Activated CD8-positive, alpha-beta T cell treated with anti-CD3 and anti-CD28 coated beads for 36 hours (primary cell): ENCODE measurements at places on chromosomes 6 and 20. TPM values are rescaled to one million over a fixed set of nuclear protein-coding genes. Genes with fewer than 3 reads are reported as not detected.

GGTLC1 gene
- not detected for total RNA-seq

SH3BGRL2 gene
- 0.70 TPM for total RNA-seq

DNA sequence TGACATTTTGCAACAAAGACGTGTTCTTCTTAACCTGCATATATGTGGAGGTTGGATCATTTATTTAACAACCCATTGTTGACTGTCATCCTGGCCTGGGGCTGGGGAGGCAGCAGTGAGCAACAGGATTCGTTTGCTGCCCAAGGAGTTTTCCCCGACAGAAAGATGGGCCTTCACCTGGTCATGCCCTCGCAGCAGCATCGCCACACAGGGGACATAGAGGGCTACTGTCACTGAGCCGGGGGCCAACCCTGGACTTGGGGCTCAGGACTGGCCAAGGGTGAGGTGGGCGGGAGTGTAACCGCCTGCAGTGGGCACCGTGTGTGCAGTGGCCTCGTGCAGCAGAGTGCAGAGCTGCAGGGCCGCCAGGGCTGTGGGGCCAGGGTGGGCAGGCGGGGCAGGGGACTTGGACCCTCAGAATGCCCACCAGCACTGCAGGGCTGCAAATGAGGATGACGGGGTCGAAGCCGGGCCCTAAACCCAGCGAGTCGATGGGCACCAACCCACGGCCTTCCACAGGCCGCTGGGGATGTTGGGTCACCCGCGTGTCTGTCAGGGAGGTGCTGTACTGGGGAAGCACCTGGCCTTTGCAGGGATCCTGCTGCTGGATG lies 11.8 kb downstream of the DUSP22 start:
- H3K27ac ChIP-seq, result no peak overlapping the region
- H3K4me3 ChIP-seq, result no peak overlapping the region
- no peaks in the 10 kb centered on the region for H3K4me1 ChIP-seq
- no peaks in the 10 kb centered on the region for H3K27me3 ChIP-seq
- H3K36me3 ChIP-seq, result peaks cover 9% of the 10 kb centered on the region
- no peak for DNase-seq

- H3K27me3 ChIP-seq, result no peaks in the 10 kb centered on the region
- DNase-seq, result peak; percentile 33
- peaks cover 19% of the 10 kb centered on the region for H3K4me1 ChIP-seq
- H3K27ac ChIP-seq, result peak overlapping the region; percentile 47
Measured at GRCh38 chr6:24788031-24788665, 10.6 kb downstream of the ARMH2 start.

RPL7L1 gene
- 137 TPM for total RNA-seq

APOM gene
- 4.4 TPM for total RNA-seq

DNA sequence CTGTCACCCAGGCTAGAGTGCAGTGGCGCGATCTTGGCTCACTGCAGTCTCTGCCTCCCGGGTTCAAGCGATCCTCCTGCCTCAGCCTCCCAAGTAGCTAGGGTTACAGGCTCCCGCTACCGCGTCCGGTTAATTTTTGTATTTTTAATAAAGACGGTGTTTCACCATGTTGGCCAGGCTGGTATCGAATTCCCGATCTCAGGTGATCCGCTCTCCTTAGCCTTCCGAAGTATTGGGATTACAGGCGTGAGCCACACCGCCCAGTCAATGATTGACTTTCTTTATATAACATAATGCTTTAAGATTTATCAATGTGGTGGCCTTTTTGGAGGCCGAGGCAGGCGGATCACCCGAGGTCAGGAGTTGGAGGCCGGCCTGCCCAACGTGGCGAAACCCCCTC lies 7.8 kb upstream of the ABT1 start:
- H3K36me3 ChIP-seq, result no peaks in the 10 kb centered on the region
- H3K4me3 ChIP-seq, result no peak overlapping the region
- H3K27me3 ChIP-seq, result peaks cover 31% of the 10 kb centered on the region
- H3K27ac ChIP-seq, result no peak overlapping the region

- peaks cover 33% of the 10 kb centered on the region for H3K36me3 ChIP-seq
- H3K4me1 ChIP-seq, result peaks cover 16% of the 10 kb centered on the region
- H3K27ac ChIP-seq, result no peak overlapping the region
- H3K4me3 ChIP-seq, result no peak overlapping the region
Measured at GRCh38 chr6:111456208-111456607, 26.8 kb downstream of the REV3L start.

TRMT6 gene
- total RNA-seq, result 16.7 TPM

DNA sequence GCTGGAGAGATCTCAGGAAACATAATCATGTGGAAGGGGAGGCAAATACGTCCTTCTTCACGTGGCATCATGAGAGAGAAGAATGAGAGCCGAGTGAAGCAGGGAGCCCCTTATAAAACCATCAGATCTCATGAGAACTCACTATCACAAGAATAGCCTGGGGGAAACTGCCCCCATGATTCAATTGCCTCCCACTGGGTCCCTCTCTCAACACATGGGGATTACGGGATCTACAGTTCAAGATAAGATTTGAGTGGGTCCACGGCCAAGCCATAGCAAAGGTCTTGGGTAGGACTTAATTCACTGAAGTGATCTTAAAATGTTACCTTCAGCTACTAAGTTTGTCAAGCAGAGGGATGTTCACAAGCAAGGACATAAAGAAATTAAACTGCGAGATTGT lies 162.2 kb downstream of the ADGRG6 start:
- DNase-seq, result no peak
- H3K4me1 ChIP-seq, result peaks cover 8% of the 10 kb centered on the region
- H3K4me3 ChIP-seq, result no peak overlapping the region
- no peak overlapping the region for H3K27ac ChIP-seq
- H3K27me3 ChIP-seq, result no peaks in the 10 kb centered on the region
- peaks cover 3% of the 10 kb centered on the region for H3K36me3 ChIP-seq

GRCh38 chr20:42493001-42493400 lies 696.7 kb downstream of the PTPRT start:
- no peak overlapping the region for H3K27ac ChIP-seq
- H3K4me1 ChIP-seq, result no peaks in the 10 kb centered on the region
- DNase-seq, result no peak
- no peak overlapping the region for H3K4me3 ChIP-seq
- no peaks in the 10 kb centered on the region for H3K36me3 ChIP-seq
- H3K27me3 ChIP-seq, result no peaks in the 10 kb centered on the region

GRCh38 chr6:96211341-96211740 lies 195.6 kb downstream of the FUT9 start:
- no peak overlapping the region for H3K4me3 ChIP-seq
- no peak for DNase-seq
- H3K27me3 ChIP-seq, result no peaks in the 10 kb centered on the region
- H3K36me3 ChIP-seq, result no peaks in the 10 kb centered on the region
- H3K27ac ChIP-seq, result no peak overlapping the region

SLC44A4 gene
- not detected for total RNA-seq
